ENCODE measurements at places on chromosomes 3 and 15.

GRCh38 chr3:123297627-123297899 is 95.8 kb downstream of the SEC22A start:
- DNase-seq: no peak

GRCh38 chr3:141945726-141946485 is 69.5 kb downstream of the ATP1B3 start:
- DNase-seq: no peak

DNA sequence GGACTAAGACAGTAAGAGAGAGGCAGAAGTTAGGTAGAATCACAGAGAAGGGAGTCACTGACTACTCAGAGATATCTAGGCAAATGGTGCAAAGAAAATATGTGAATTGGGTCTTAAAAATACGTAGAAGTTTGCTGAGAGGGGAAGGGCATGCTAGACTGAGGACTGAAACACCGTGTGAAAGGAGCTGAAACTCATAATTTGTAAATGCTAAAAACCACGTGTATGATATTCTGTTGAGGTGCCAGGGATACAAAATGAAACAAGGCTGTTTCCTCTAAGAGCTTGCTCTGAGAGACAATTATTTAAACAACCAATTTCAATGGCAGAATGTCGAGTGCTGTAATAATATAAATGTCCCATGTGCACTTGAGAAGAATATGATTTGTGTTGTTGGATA is 47.2 kb downstream of the NCK1 start:
- no peak for DNase-seq

GRCh38 chr3:109188741-109189140 is 52.2 kb downstream of the C3orf85 start:
- no peak for DNase-seq

DNA sequence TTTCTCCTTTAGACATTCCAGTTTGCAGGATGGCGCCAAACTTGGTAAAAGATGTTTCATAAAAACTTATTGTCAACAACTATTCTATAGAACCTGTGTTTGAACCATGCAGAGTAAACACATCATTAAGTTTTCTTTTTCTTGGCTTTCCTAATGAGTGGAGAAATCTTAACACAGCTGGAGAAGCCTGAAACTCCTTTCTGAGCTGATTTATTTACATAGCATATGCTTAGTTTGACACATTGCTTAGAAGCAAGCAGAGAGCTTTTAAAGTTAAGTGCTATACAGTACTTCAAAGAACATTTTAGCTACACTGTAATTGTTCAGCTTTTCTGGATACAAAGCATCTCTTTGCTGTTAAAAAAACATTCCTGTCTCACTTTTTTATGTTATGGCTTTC is 61.0 kb upstream of the PAQR5 start:
- no peak for DNase-seq

DNA sequence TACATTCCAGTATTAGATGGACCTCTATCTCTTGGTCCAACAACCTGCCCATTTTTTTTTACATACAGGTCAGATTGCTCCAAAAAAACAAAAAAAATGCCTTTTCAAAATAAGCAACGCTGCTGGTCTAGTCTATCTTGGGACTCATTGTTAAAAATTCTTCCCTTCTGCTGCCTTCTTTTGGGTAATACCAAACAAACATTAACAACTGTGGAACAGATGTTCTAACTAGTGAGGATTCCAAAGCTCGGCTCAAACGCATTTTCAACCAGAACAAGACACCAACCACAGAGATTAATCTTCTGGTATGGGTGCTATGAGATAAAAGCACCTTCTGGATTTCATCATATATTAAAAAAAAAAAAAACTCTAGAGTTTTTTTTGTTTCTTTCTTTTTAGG is 24.7 kb downstream of the ARHGAP31 start:
- DNase-seq: no peak

- DNase-seq: no peak
Measured at GRCh38 chr3:10443272-10444109, 61.9 kb downstream of the ATP2B2 start.

DNA sequence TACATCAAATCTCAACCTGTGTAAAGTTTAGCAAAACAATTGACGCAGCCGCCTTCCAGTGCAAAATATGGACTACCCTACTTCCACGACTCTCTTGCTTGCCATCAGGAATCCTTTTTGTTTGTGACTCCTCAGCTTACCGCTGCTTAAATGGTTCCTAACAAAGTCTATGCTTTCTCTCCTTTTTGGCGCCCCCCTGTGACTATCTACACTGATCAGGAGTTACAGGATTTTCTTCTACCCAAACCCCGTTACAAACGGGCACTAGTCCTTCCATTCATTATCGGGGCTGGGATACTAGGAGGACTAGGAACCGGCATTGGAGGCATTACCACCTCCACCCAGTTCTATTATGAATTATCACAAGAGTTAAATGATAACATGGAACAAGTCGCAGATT is 184.0 kb downstream of the IGSF11 start:
- DNase-seq: no peak

DNA sequence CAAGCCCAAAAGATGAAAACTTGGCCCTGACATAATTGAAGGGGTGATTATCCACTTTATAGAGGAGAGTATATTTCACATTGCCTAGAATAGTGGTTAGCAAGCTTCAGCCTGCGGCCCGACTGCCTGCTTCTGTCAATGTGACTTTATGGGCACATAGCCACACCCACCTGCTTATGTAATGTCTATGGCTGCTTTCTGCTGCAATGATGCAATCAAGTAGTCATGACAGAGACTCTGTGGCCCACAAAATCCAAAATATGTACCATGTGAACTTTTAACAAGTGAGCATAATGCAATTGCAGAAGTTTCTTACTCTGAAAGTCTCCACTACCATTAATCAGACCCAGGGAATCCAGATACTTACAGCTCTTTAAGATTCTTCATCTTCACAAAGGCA is 103.1 kb downstream of the LRIG1 start:
- DNase-seq: peak; percentile 55
